ENCODE measurements at places on chromosomes 11 and 22.

DNA sequence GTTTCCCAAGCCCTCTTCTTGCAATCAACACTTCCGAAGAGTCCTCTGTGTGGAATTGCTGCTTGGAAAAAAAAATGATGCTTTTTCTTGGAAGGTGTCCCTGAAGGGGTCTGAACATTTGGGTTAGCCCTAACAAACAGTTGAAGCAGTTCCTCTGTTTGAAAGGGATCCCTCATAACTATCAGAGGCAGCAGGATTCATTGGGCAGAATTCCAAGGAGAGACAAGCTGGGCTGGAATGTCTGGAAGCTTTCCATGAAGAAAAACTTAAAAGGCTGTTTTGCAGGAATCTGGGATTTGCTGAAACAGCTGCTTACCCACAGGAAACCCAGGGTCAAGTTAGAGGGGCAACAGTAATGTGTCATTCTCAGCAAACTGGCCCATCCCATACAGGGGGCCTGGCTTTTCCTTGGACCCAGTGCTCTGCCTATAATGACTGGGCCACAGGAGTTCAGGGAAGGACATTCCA is 3.1 kb downstream of the CSNK2A3 start:
- no peak for DNase-seq

GRCh38 chr11:2912498-2912897 is 16.7 kb downstream of the PHLDA2 start:
- peak; percentile 26 for DNase-seq

DNA sequence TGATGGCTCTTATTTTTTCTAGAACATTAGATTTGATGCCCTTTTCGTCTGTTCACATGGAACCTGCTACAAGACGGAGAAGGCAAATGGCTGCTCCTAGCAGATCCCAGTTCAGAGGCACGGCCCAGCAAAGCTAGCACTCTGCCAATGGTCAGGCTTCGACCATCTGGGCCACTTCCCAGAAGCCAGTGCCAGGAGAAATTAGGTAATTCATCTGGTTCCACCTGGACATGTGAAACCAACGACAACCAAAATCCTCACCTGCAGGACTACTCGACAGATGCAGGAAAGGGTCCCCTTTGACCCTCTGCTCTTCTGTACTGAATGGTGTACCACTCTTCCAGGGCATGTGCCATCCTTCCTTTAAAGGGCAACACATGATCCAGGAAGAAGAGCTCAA is 25.4 kb downstream of the MICAL3 start:
- DNase-seq = no peak

- DNase-seq = peak; percentile 80
Measured at GRCh38 chr11:20363500-20364340, at the start of gene HTATIP2. HTATIP2 (plus strand) TSS chr11:20363714; CDS start chr11:20364238, 524 bp downstream.

GRCh38 chr22:28129319-28129962 is 210.4 kb upstream of the PITPNB start:
- DNase-seq = no peak

DNA sequence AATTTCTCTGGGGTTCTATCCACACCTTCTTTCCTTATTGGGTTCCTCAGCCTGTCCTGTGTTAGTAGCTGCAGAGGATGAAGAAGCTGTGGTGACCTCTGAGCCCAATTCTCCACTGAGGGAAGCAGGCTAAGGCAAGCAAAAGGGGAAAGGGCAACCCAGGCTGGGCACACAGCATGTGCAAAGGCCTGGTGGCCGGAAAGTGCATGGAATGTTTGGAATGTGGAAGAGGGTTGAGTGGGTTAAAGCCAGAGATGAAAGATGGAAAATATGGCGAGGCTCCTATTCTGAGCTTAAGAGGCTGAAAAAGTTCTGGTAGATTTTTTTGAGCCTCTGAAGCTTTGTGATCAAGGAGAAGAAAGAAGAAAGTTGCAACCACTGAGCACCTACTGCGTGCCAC is 247.1 kb downstream of the MIAT start:
- DNase-seq = no peak

GRCh38 chr11:106717222-106717621 is 301.1 kb downstream of the GUCY1A2 start:
- no peak for DNase-seq

GRCh38 chr22:46528121-46528610 is 9.3 kb downstream of the CELSR1 start:
- DNase-seq = peak; percentile 31

GRCh38 chr11:119120639-119121007 is 757 bp upstream of the HINFP start:
- DNase-seq = no peak

DNA sequence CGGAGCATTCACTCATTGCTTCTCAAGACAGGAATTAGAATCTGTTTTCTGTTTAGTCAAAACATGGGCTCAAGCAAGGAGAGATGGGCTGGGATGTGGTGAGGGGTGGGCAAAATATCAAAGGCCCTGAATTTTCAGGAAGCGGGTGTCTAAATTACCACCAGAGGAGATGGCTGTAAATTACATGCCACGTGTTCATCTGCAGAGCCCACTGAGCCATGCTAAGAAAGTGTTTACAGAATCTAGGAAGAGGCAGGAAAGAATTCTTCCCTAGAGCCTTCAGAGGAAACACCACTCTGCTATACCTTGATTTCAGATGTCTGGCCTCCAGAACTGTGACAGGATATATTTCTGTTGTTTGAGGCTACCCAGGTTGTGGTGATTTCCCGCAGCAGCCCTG is 46.1 kb downstream of the CLMP start:
- DNase-seq = no peak

DNA sequence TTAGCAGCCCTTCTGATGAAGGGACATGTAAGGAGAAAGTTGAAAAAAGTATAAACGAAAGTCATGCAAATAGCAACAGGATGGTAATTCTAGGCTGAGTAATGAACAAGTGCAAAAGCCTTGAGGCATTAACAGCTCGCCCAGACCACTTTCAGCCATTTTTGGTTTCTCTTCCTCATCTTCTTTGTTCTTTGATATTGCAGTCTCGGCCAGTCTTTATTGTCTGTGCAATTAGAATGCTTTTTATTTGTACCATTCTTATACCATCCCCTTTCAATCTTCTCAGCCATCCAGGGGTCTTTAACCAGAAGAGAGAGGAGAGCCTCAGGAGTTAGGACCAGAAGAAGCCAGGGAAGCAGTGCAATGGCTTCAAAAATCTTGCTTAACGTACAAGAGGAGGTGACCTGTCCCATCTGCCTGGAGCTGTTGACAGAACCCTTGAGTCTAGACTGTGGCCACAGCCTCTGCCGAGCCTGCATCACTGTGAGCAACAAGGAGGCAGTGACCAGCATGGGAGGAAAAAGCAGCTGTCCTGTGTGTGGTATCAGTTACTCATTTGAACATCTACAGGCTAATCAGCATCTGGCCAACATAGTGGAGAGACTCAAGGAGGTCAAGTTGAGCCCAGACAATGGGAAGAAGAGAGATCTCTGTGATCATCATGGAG is 7.3 kb downstream of the TRIM34 start:
- DNase-seq = no peak

- DNase-seq = no peak
Measured at GRCh38 chr11:8285796-8286195, 22.1 kb upstream of the LMO1 start.

GRCh38 chr11:112134473-112134872 is 29.4 kb downstream of the IL18 start:
- no peak for DNase-seq

- DNase-seq = no peak
Measured at GRCh38 chr22:42696331-42696967, 24.2 kb downstream of the A4GALT start.

DNA sequence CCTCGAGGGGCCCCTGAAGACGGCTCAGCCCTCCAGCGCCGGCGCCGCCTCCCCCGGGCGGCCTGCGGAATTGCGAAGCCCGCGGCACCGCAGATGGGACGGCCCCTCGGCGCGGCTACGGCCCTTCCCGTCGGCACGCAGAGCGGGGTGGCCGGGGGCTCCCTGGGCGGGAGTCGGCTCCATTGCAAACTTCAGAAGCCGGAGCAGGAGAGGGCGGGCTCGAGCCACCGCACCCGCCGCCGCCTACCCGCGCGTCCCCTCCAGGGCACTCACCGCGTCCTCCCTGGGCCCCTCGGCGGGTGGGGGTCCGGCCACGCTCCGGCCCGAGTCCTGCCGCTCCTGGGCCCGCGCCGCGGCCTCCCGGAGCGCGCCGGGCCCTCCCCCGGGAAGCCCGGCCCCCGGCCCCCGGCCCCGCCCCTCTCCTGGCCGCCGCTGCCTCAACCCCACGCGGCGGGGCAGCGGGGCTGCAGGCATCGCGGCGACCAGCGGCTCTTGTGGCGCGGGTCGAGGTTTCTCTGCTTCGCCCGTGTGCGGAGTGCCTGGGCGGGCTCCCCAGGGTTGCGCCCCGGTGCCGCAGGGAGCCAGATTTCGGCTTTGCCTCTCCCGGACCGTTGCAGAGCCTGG is at the start of gene PACSIN3:
Gene PACSIN3, minus strand, starts transcription at position 359 of the 624 bp plus-strand sequence. CDS start 3,707 bp downstream, outside the sequence.
- peak; percentile 29 for DNase-seq

GRCh38 chr11:65685981-65686380 is 23.3 kb upstream of the RELA start:
- no peak for DNase-seq

- DNase-seq = no peak
Measured at GRCh38 chr11:117604336-117604995, 192.6 kb downstream of the DSCAML1 start.

DNA sequence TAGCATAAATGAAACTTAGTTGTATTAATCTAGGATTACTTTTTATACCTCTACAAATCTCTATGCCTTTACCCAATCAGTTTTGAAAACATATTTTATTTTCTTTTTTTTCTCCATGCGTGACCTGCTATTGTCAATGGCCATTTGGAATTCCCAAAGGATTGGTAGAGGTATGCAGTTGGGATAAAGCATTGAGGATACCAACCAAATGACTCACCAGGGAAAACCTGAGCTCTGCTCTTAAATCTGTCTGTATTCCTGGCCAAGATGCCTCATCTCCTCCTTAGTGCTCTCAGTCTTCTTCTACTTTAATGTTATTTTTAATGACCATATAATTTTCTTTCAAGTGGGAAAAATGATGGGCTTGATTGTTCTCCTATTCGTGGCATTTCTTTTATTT is 61.9 kb downstream of the EHF start:
- no peak for DNase-seq

DNA sequence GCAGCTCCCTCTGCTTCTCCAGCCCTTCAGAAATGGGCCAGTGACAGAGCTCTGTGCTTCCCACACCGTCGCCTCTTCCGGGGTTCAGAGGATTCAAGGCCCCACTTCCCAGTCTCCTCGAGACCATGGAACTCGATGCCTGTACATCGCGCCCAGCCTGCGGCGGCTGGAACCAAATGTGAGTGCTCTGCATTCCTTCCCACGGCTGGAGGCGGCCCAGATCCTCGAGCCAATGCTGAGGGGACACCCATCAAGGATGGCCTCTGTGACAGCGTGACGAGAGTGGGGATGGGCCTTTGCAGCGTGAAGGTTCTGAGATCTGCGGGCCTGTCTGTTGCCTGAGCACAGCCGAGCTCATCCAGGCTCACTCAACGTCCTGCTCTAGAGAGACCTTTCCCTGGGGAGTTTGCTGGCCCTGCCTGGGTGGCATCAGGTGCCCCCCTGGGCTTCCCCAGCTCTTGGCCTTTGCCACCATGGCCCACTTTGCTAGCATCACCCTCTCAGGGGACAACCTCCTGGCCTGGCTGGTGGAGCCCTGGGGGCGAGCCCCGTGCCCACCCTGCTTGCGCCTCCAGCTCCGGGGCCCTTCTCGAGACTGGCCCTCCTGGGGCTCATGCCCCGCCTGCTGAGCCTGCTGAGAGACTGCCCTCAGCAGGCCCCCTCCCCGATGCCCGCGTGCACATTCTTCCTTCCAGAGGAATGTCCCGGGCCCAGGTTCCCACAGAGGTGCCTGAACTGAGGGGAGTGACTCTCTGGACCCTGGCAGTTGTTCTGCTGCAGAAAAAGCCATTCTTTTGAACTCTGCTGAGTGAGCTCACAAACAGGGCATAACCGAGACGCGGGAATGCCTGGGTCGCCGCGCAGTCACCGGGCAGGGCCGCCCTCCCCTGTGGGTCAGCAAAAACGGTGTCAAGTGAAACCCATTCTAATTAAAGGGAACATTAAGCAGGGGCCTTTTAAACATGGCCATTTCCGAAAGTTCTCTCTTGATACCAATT is 7.3 kb upstream of the MYEOV start:
- no peak for DNase-seq

GRCh38 chr11:120522021-120522420 is 10.5 kb downstream of the GRIK4 start:
- no peak for DNase-seq

- no peak for DNase-seq
Measured at GRCh38 chr22:44683881-44684280, 18.1 kb upstream of the PRR5 start.

GRCh38 chr22:23034621-23035556 is 35.4 kb upstream of the GNAZ start:
- DNase-seq = no peak

- no peak for DNase-seq
Measured at GRCh38 chr11:73939096-73939495, 11.7 kb upstream of the DNAJB13 start.

DNA sequence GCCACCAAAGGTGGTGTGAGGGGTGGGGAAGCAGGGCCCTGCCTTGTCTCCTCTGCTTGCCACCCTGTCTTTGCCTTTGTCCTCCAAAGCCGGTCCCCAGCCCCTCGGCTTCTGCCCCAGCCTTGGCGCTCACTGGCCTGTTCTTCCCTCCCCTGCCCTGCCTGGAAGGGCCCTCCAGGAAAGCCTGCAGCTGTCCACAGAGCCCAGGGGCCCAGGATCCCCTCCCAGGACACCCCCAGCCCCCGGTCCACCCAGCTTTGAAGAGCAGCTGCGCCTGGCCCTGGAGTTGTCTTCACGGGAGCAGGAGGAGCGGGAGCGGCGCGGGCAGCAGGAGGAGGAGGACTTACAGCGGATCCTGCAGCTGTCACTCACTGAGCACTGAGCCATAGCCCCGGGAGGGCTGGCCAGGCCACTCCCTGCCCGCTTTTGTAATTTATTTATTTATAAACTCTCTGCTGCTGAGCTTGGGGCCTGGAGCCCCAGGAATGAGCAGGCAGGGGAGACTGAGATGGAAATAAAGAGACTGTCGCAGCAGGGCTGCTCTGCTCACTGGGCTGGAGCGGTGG is 1.3 kb upstream of the SSH3 start:
- no peak for DNase-seq

- no peak for DNase-seq
Measured at GRCh38 chr11:71459076-71459766, 6.2 kb downstream of the NADSYN1 start.

DNA sequence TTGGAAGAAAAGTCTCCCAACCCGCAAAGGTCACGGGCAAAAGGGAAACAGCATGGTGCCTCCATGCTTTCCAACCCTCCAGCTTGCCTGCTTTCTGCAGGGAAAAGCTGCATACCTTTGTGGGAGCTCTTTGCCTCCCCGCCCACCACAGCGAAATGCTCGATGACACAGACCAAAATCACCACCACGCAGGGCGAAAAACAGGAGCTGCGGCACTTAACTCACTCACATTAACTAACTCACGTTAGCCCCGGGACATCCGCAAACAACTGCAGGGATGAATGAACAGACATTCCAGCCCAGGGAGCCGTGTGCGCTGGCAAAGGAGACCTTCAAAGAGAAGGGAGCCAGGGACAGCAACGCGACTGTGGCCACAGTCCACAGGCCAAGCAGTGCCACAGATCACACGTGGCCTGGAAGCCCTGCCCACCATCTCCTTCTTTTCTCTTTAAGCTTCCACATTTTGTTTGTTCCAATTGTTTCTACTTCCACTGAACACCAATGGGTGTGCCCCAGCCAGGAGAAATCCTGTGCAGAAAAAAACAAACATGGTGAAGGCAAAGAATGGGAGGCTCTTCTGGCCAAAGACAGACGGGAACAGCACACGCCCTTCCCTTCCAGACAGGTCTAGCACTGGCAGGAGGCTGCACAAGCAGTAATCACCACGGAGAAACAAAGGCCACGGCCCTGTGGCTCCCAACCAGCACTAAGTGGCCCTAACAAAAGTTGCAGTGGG is 39.3 kb downstream of the DUSP8 start:
- DNase-seq = no peak

- DNase-seq = no peak
Measured at GRCh38 chr11:71432761-71433647, 15.2 kb downstream of the DHCR7 start.
